ENCODE measurements at places on chromosomes 12 and 14.

DNA sequence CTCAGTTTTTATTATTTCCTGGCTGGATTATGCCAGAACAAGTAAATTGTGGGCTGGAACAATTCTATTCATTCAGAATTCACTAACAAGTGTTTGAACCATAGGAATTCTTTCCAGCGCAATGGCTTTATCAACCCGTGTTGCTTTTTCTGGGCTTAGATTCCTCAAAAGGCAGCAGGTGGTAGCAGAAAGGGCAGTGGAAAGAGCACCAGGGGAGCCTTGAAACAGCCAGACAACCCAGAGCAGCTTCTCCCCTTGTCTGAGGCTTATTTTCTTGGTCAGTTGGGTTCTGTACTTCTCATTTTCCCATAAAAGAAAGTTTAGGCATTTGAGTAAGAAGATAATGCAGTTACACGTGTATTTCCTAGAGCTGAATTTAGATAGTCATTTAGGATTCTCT lies 130.7 kb downstream of the OTOGL start:
- DNase-seq = no peak

DNA sequence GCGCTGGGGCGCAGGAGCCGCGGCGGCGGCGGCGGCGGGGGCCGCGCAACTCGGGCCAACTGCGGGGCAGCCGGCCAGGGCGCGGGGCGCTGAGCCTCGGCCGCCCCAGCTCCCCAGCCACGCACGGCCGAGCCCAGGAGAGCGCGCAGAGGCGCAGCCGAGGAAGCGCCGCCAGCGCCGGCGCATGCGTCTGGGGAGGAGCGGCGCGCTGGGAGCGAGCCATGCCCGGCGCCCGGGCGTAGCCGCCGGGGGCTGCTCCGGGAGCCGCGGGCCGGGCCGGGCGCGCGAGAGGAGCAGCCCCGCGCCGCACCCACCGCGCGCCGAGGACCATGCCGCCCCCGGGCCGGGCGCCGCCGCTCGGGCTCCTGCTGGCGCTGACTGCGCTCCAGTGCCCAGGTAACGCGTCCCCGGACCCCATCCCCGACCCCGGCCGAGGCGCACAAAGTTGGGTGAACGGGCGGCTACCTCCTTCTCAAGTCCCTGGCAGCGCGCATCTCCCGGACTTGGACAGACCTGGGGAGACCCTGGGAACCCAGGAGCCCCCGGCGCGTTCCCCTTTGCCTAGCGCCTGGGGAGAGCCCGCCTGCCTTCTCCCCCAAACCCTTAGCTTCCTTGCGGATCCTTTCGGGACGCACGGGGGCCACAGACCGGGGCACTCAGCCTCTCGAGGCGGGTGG lies 121.4 kb downstream of the AACS start:
- DNase-seq = no peak

- DNase-seq = no peak
Observed at GRCh38 chr12:32902287-32902997, 5.9 kb upstream of the PKP2 start.

- DNase-seq = no peak
Observed at GRCh38 chr12:62800707-62801400, 134.1 kb downstream of the PPM1H start.

DNA sequence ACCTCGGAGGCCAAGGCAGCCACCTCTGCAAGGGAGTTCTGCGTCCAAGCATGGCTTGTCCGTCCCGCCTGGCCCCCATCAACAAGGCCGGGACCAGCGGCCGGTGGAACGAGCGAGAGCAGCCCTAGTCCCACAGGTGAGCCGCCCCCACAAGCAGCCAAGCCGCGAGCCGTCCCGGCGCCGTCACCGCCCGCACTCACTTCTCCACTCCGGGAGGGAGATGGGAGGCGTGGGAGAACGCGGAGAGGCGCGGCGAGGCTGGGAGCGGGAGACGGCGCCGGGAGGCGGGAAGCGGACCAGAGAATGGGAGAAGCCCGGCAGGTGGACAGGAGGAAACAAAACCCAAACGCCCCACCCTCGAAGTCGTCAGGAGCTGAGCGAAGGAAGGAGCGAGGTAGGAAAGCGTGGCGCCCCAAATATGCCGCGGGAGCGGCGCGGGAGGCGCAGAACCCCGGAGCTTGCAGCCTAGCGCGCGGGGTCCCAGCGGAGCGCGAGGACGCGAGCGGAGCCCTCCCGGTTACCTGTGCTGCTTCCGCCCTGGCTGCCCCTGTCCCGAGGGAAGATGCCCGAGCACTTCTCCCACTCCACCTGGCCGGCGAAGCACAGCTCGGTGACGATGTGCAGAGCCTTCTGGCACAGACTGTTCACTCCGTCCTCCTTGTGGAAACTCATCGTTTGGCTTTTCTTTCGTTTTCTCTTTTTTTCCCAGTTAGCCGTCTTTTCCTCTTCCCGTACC lies 600 bp downstream of the SYT10 start:
- DNase-seq = no peak

- DNase-seq = no peak
Observed at GRCh38 chr12:132385923-132386751, 56.7 kb upstream of the GALNT9 start.

DNA sequence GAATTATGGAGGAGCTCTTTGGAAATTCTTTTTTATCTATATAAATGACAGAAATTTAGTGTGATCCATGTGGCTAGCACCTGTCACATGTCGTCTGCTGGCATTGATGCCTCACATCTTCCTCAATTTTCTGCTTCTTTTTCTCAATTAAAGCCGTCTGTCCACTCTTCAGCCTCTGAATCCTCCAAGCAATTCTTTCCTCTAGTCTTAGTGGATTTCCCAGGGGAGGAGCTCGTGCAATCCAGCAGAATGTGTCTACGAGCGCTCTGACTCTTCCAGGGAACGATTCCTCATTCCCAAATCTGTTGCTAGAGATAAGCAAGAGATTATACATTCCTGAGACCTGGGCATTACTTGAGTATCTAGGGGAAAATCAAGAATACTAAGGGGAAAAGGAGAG lies 176.6 kb downstream of the EMP1 start:
- no peak for DNase-seq

DNA sequence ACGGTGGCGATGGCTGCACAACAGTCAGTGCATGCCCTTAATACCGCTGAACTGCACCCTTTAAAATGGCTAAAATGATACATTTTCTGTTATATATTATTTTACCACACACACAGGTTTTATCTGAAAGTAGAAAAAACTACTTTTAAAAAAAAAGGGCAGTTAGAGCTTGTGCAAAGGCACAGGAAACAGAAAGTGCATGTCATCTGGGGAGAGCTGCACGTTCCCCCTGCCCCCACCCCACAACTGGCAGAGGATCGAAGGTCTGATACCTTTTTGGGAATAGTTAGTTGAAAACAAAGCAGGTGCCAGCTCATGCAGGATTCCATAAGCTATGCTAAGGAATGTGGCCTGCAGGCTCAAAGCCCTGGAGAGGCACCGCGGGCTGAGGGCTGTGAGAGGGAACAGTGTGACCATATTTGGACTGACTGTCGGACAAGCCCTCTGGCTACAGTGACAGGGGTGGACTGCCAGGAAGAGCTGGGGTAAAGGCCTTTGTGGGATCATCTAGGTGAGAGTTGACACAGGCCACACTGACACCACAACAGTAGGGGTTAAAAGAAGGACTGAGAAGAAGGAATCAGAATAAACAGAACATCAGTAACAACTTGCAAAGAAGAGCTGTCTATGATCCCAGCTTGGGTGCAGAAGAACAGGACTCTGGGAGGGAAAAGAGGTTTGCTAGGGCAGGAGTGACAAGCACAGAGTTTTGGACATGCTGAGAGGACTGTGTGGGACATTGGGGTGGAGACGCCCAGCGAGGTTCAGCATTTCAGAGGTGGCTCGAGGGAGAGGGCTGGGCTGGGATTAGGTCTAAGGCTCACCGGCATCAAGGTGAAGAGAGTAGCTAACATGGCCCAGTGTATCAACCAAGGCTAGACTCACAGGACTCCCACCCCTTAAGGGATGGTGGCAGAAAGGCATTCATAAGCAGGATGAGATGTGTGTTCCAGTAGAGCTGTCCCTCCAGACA lies 54.6 kb downstream of the ACTN1 start:
- no peak for DNase-seq

DNA sequence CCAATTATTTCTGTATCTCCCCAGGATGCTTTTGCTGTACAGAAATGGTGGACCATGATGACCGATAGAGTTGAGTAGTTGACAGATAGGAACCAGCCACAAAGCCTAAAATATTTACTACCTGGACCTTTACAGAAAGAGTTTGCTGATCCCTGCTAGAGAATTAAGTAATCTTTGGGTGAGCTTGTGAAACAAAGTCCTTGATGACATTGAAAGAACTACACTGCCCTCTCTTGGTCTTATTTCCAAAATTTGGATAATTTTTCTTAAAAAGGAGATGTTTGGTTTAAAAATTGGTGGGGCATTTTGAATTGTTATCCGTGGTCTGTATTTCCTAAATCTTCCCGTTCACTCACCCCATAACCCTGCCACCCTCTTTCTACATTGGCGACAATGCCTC lies 13.7 kb upstream of the TCTN1 start:
- DNase-seq = no peak

GRCh38 chr12:14454098-14454907 lies 88.8 kb downstream of the ATF7IP start:
- no peak for DNase-seq

- no peak for DNase-seq
Observed at GRCh38 chr14:30443368-30444007, 115.5 kb upstream of the G2E3 start.

- no peak for DNase-seq
Observed at GRCh38 chr12:18224745-18225144, 36.6 kb upstream of the PIK3C2G start.

GRCh38 chr12:64739778-64740177 lies 19.4 kb downstream of the GNS start:
- DNase-seq = no peak

- DNase-seq = no peak
Observed at GRCh38 chr12:130459916-130460315, 122.2 kb downstream of the PIWIL1 start.

GRCh38 chr12:31629756-31630732 lies 29.4 kb upstream of the ETFBKMT start:
- no peak for DNase-seq

DNA sequence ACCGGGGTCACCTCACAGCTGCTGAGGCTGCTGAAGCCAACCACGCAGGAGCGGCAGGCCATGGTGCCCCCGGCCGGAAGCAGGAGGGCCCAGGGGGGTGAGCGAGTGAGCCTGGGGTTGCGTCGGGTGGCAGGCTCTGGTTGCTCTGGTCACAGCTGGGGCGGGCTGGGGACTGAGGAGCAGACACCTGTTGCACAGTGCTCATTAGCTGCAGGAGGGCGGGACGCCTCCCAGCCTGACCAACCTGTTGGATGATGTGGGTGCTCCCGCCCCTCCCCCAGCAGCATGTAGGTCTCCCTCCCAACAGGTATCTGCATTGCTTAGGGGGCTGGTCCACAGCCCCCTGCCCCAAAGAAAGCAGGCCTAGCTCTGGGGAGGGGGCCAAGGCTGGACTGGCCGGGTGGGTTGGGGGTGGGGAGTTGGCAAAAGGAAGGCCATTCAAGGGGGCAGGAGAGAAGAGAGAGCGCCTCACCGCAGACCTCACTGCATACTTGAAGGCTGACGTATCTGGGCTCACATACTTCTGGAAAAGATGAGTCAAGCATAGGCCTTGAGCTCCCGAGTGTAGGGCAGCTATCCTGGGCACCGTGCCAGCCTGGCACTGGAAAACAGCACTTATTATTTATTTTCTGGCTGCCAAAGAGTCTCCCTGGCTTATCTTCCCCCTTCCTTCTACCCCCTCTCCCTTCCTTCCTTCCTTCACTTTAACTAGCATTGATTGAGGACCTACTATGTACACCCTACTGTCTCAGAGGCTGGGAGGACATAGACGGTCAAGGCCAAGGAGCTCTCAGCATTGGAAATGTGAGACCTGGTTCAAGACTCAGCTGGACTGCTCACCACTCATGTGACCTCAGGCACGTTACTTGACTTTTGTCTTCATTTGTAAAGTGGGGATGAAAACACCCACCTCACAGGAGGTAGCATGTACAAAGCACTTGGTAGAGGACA lies at the start of gene KRT80:
Gene KRT80, minus strand, starts transcription at position 174 of the 951 bp plus-strand sequence. Its CDS starts 112 bp downstream, at position 62.
- DNase-seq = peak; percentile 95

- DNase-seq = no peak
Observed at GRCh38 chr14:33691907-33692306, 259.0 kb downstream of the EGLN3 start.

DNA sequence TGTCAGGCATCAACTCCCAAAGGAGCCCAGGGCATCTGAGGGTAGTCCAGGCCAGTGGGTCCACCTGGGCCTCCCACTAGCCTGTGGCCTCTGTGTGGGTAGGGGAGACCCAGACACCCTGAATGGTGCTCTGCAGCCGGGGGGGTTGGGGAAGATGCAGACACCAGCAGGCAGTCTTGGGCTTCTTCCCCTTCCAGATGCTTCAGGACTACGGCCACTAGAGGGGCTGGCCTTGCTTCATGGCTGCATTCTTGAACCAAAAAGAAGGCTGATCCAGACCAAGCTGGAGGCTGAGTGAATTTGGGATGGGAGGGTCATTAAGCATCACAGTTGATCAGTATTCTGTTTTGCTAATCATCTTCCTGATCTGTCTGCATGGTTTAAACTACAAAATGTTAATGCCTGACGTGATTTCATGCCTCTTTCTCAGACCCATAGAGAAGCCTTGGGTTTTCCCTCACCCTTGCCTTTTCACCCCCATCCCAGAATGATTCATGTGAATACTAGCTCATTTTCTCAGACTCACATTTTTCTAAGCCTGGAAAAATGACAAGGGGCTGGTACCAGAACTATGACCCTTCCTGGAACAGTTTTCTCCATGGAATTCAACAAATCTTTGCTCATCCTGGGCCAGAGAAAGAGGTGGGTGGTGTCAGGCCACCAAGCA lies 134.2 kb downstream of the NTF3 start:
- DNase-seq = peak; percentile 10

- DNase-seq = no peak
Observed at GRCh38 chr12:92486443-92487137, 216.2 kb upstream of the PLEKHG7 start.

- peak; percentile 23 for DNase-seq
Observed at GRCh38 chr12:98532687-98533304, 17.4 kb downstream of the TMPO start.

DNA sequence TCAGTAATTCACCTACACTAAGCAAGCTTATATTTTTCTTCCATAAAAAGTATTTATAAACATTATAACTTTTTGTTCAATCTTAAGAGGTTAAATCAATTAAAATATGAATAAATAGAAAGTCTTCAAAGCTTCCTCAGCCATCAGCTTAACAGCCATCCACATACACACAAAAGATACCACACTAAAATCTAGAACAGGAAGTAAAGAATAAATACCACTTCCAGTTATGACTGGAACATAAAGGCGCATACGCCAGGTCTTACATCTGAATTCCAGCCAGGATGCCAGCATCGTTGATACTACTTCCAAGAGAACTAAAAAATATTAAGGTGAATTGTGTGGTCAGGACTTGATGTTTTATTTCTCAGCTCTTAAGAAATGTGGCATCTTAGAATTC lies 17.0 kb downstream of the SIX1 start:
- no peak for DNase-seq

DNA sequence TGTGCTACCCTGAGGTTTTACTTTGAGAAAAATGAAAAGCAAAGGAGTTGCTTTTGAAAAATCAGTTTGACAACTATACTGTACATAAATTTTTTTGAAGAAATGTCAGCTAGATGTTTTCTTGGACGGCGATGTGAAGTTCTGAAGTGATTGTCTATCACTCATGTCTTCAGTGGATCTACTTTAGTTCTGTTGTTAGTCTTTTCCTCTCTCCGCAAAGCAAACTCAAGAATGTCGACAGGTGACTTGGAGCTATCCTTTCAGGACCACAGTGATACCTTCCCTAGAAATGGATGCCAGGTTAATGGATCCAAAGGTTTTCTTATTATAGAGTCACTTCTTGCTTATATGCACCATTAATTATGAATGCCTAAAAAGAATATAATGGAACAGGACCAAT lies 1.2 kb downstream of the PTPRO start:
- no peak for DNase-seq

GRCh38 chr12:50314636-50315312 lies 31.5 kb upstream of the LIMA1 start:
- peak; percentile 38 for DNase-seq
